ENCODE measurements at places on chromosomes 7 and 10. TPM values are rescaled to one million over a fixed set of nuclear protein-coding genes. Genes with fewer than 3 reads are reported as not detected.

The XRCC2 gene
- 0.56 TPM for total RNA-seq

DNA sequence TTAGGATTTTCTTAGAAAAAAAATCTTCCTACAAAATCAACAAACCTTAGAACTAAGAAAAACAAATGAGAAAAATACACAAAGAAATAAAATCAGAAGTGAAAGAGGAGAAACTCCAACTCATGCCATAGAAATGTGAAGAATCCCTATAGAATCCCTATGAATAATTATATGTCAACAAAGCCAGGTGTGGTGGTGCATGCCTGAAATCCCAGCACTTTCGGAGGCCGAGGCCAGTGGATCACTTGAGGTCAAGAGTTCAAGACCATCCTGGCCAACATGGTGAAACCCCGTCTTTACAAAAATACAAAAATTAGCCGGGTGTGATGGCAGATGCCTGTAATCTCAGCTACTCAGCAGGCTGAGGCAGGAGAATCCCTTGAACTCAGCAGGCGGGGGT lies 27.1 kb downstream of the ACSM6 start:
- no peaks in the 10 kb centered on the region for H3K4me1 ChIP-seq
- H3K27me3 ChIP-seq, result no peaks in the 10 kb centered on the region

The PRPF18 gene
- total RNA-seq, result 15.6 TPM

GRCh38 chr10:46236941-46237681 lies 49.7 kb upstream of the ANTXRL start:
- no peaks in the 10 kb centered on the region for H3K27me3 ChIP-seq
- no peak overlapping the region for H3K4me3 ChIP-seq
- H3K36me3 ChIP-seq, result no peaks in the 10 kb centered on the region

DNA sequence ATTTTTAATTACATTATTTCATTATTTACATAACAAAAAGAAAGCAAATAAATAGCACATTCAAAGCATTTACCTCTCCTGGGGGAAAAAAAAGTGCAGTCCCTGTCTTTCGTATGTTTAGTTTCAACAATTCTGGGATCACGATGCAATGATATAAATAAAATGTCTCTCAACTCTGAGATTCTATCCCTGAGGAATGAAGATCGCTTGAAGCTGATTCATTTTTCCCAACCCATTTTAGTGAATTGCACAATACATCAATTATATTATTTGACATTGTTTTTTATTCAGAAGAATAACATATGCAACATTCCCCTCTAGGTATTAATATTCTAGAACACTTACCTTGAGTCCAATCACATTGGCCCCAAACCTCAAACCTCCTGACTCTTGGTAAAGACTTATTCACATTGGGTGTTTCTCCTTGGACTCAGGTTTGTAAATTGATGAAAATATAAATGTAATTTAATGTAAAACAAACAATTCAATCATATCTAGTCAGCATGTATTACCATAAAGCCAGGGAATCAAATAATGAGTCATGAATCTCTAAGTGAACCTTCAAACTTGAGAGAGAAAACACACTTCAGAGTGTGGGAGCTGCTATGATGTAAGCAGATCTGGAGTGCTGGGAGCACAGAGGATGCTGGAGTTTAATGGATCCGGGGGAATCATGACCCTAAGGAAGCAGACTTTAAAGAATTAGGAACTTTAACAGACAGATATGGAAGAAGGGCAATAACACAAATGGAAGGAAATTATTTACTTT lies 5.3 kb upstream of the SCIN start:
- no peak overlapping the region for H3K27ac ChIP-seq
- H3K36me3 ChIP-seq, result no peaks in the 10 kb centered on the region
- DNase-seq, result no peak
- H3K27me3 ChIP-seq, result peaks cover 8% of the 10 kb centered on the region
- H3K4me1 ChIP-seq, result peaks cover 4% of the 10 kb centered on the region

DNA sequence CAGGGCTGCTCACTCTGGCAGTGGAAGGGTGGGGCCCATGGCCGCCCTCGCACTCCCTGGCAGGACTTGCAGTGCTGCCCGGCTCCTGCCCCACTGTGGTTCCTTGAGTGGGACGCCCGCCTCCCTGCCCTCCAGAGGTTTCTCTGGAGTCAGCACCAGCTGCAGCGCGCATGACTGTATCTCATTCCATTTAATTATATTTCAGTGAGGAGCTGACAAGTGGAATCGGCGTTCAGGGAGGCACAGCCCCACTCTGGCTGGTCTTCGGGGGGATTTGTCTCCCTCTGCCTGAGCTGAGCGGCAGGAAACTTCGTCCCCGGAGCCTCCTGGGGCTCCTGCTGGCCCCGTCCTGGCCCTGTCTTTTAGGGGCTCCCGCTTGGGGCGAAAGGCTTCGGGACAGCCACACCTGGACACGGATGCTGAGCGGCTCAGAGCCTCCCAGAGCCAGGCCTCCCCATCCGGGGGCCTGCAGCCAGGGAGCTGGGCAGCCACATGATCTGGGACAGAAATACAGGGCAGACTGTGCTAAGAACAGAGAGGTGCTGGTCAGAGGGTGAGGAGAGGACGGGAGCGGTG lies 75.3 kb upstream of the NKX6-2 start:
- H3K36me3 ChIP-seq, result no peaks in the 10 kb centered on the region
- peak; percentile 10 for DNase-seq
- H3K27me3 ChIP-seq, result peaks cover 4% of the 10 kb centered on the region
- no peak overlapping the region for H3K27ac ChIP-seq
- H3K4me1 ChIP-seq, result no peaks in the 10 kb centered on the region

The SEMA4G gene
- 1.4 TPM for total RNA-seq

- H3K27ac ChIP-seq, result peak overlapping the region; percentile 8
- no peaks in the 10 kb centered on the region for H3K27me3 ChIP-seq
- peaks cover 83% of the 10 kb centered on the region for H3K4me1 ChIP-seq
- H3K4me3 ChIP-seq, result no peak overlapping the region
- H3K36me3 ChIP-seq, result no peaks in the 10 kb centered on the region
- no peak for DNase-seq
These were observed 52.1 kb downstream of the ADD3 start for GRCh38 chr10:110059925-110060324.

- H3K4me3 ChIP-seq, result no peak overlapping the region
- DNase-seq, result no peak
- no peaks in the 10 kb centered on the region for H3K4me1 ChIP-seq
- no peak overlapping the region for H3K27ac ChIP-seq
- H3K36me3 ChIP-seq, result no peaks in the 10 kb centered on the region
These were observed 11.9 kb downstream of the PSTK start for GRCh38 chr10:122992031-122992585.

GRCh38 chr7:140983802-140984201 lies 30.9 kb downstream of the MRPS33 start:
- no peaks in the 10 kb centered on the region for H3K36me3 ChIP-seq
- no peak for DNase-seq
- H3K4me3 ChIP-seq, result no peak overlapping the region

The SAMD8 gene
- total RNA-seq, result 43.0 TPM

The INHBA gene
- total RNA-seq, result 1.6 TPM

- H3K27ac ChIP-seq, result no peak overlapping the region
- H3K4me1 ChIP-seq, result peaks cover 5% of the 10 kb centered on the region
- no peaks in the 10 kb centered on the region for H3K27me3 ChIP-seq
- no peaks in the 10 kb centered on the region for H3K36me3 ChIP-seq
These were observed 115.0 kb downstream of the SND1 start for GRCh38 chr7:127766831-127767459.

The CUZD1 gene
- 0.25 TPM for total RNA-seq

GRCh38 chr10:109504401-109504800 lies 418.9 kb downstream of the XPNPEP1 start:
- H3K4me1 ChIP-seq, result no peaks in the 10 kb centered on the region
- no peak overlapping the region for H3K4me3 ChIP-seq
- no peaks in the 10 kb centered on the region for H3K27me3 ChIP-seq
- no peak overlapping the region for H3K27ac ChIP-seq
- DNase-seq, result no peak

The PPP1R9A gene
- 29.5 TPM for total RNA-seq

- no peaks in the 10 kb centered on the region for H3K27me3 ChIP-seq
- no peak for DNase-seq
- H3K27ac ChIP-seq, result no peak overlapping the region
- no peaks in the 10 kb centered on the region for H3K36me3 ChIP-seq
- no peaks in the 10 kb centered on the region for H3K4me1 ChIP-seq
- no peak overlapping the region for H3K4me3 ChIP-seq
These were observed 225.7 kb upstream of the ANKRD30A start for GRCh38 chr10:36899652-36900051.
